ENCODE measurements at places on chromosomes 6 and 20. TPM values are rescaled to one million over a fixed set of nuclear protein-coding genes. Genes with fewer than 3 reads are reported as not detected.

DNA sequence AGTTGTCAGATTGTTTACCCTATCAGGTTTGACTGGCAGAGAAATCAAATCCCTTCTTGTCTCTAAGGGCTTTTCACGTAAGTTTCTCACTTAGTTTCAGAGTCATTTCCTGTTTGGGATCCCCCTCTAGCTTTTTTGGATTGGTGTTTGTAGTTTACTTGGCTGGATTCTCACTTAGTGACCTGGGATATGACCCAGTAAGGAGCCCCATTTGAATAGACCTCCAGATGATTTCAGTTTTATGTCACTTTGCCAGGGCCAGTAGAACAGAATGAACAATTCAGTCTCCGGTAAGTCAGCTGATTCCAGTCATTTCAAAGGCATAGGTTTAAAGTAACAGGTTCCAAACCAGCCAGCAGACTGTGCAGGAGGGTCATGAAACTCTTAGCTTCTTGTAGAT is 8.2 kb downstream of the FAM135A start:
- DNase-seq = no peak

The FOXO3 gene
- 51.9 TPM for polyA plus RNA-seq

The PXDC1 gene
- polyA plus RNA-seq = 22.1 TPM

The PSORS1C2 gene
- polyA plus RNA-seq = not detected

GRCh38 chr6:93779086-93779841 is 359.9 kb upstream of the EPHA7 start:
- DNase-seq = no peak

- no peak for DNase-seq
Observed at GRCh38 chr6:12172572-12172971, 117.6 kb upstream of the EDN1 start.
